ENCODE measurements at places on chromosomes 1 and 21.

DNA sequence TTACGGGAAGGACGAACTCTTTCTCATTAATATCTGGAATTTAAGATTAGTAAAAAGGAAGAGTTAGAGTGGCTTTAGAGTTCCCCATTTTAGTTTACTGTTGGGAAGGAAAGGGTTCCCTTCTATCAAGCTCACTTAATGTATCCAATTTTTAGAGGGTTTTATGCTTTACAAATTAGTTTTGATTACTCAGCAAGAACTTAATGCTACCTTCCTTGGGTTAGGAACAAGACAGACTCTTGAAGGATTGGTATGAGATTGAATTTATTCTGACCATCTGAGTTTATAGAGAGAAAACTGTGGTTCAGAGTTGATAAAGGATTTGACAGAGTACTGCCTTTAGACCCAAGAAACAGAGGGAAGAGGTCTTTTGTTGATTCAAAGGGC is 29.5 kb upstream of the RGS4 start:
- DNase-seq, result no peak

DNA sequence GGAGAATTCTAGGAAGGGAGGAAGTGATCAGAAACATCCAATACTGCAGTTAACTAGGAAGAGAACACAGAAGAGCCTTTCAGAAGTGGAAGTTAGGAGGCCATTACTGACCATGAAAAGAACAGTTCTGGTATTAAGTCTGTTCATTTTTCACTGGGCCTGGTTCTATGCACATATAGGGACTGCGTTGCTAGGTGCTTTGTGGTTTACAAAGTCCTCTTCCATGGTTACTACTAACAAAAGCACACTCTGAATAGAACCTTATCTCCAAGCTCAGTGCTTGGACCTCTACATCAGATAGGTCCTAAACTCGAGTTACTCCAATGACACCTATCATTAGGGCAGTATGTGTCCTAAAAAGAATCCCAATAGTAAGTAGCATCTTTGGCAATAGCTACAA is 75.4 kb downstream of the RPAP2 start:
- DNase-seq, result no peak

DNA sequence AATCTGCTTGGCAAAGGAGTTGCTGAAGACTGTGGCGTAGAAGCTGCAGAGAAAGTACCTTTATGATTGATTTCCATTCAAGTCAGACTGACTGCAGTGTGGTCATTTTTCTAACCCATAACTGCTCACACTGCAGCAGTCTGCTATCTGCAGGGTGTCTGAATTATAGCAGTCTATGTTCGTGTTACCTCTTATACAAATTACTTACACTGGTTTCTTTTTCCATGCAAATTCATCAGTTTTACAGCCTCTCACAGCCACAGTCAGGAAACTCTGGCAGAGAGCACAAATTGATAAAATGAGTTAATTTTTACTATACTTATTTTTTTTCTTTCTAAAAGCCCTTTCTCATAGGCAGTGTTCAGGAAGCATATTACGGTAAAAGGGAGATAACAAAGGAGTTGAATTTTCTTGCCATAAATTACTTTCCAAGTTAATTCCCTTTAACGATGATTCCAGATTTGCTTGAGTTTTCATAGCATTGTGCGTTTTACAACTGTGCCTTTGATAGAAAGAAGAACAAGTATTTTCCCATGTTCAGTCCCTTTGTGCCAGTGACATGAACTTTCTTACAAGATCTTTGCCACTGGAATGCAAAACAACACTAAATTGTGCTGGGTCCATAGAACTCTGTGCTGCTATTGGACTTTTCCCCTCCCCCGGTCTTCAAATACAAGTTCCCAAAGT is 261.5 kb downstream of the NFIA start:
- DNase-seq, result no peak

DNA sequence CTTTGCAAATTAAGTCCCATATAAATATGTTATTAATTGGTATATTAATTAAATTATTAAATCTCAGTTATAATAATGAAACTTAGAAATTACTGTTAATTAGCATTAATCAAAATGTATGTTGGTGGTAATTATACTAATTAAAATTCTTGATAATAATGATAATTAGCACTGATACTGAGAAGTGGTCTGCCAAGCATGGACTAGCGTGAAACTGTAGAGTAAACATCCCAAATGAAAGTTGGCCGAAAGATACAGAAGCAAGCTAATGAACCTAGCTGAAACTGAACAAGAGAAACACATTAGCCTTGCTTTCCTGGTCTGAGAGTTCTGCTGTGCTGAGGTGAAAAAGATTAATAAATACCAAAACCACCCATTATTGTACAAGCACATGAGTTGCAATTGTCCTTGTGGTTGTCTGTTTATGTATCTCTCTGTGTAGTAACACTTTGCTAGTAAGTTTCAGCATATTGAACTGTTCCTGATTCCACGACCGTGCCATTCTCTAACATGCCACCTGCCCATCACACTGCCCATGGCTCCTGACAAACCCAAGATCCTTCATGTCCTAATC is 341.8 kb downstream of the PLPP3 start:
- DNase-seq, result no peak

DNA sequence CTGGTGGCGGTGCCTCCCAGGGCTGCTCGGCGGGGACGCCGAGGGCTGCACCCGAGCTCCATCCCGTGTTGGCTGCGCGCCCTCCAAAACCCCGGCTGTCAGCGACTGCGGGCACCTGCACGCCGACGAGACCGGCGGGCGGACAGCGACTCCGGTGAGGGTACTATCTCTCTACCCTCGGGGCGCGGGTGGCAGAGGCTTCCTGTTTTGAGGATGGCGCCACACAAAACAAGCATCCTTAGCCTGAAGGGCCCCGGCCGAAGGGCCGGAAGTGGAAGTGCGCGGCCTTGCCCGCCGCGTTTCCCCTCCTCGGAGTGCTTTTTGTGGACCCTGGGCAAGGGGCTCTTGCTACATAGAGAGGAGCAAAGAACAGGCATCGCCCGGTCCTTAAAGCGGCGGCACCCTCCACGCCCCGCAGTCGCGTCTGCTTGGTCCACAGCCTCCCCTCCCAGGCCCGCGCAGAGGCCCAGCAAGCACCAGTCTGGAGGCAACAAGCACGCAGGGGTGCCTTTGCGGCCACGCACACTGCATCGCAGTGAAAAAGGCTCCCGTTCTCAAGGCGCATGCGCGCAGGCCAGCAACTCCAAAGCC is 561 bp upstream of the COQ8A start:
- DNase-seq, result peak; percentile 48

DNA sequence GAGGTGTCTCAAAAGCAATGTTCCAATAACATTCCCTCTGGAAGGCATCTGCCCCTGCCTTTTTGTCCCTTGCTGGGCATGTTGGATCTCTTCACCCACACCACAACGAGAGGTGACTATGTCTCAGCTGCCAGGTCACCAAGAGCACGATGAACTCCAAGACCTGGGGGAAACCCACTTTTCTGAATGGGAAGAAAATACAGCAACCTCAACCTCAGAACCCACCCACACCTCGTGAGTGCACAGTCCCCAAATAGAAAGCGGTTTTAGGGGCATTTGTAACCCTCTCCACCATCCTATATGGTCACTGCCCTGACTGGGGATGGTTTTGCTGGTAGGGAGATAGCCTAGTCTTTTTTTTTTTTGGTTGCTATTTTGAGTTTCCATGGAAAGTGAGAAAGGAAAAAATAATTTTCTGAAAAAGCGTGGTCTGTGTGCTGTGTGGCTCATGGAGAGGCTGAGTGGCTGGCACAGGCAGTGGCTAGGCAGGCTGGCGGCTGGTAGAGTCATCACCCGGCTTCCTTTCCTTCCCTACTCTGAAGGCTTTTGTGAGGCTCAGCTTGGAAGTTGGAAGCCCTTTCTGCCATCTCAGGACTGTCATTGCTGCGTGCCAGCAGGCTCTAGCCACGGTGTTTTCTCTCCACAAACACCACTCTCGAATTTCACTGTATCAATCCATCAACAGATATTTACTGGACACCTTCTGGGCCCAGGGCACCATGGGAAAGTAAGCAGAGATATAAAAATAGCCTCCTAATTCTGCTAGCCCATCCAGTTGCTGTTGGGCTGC is 15.8 kb downstream of the TSPAN2 start:
- no peak for DNase-seq

DNA sequence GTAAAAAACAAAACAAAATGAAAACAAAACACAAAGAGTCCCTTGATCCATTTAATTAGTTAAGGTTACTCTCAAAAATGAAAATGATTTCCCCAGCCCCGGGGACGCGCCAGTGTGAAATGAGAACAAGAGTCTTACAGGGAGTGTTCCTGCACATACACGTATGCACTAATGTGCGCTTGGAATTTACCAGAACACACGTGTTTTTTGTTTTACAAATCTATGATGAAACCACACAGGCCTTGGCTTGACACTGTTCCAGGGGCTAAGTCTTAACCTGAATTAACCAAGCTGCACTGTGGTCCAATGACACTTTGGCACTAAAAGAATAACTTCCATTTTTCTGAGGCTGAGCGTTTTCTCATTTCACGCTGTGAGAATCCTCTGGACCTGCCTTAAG is 63.7 kb downstream of the SLC45A1 start:
- DNase-seq, result no peak

DNA sequence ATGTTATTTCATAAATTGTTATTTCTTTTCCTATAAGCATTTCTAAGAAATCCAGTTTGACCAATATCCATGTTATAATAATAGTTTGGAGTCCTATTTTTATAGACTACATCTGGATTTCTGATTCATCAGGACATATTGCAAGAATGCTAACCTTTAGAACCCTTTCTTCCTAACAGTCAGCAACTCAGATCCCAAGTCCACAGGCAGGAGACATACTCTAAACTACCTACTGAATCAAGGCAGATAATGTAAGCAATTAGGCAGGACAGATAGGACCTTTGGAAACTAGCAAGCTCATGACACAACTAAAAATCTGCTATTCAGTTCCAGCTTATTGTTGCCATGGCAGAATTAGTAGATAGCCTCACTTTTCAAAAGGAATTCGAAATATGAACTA is 104.1 kb downstream of the DENND1B start:
- DNase-seq, result no peak

- DNase-seq, result no peak
These were observed 27.0 kb upstream of the SLC16A1 start for GRCh38 chr1:112982853-112983536.

- DNase-seq, result no peak
These were observed 1624.0 kb downstream of the AMY1C start for GRCh38 chr1:105373681-105374080.

DNA sequence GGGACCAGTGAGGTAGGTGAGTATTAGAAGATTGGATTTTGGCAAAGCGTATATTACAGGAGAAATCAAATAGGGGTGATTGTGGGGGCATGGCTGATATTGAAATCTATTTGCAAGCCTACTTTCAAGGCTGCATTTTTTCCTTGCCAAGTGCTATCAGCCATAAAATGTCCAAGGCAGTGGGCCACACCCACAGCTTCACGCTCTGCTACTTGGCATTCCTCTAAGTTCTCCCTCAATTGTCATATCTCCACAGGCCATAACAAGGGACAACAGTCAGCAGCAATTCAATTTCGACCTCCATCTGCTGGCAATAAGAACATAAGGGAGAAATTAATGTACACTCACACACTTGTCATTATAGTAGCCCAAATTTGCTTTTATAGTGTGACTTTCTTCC is 667.1 kb upstream of the PKN2 start:
- DNase-seq, result no peak

DNA sequence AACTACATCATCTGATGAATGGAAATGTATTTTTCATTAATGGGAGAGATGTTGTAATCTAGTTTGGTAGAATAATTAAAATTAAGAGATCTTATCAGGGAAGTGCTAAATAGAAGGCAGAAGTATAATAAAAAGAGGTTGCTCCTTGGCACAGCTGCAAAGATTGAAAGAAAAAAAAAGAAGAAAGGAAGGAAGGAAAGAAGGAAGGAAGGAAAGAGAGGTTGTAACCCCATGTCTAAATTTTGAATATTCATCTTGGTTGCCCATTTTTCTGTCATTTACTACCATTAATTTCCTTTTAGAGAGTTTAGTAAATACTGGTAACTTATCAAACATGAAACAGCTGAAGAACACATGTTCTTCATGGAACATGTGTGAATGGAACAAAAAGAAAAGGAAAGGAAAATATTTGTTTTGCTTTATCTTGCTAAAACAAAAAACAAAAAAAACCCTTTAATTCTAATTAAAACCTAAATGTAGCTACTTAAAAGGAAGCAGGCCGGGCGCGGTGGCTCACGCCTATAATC is 10.5 kb upstream of the MDM4 start:
- DNase-seq, result no peak

DNA sequence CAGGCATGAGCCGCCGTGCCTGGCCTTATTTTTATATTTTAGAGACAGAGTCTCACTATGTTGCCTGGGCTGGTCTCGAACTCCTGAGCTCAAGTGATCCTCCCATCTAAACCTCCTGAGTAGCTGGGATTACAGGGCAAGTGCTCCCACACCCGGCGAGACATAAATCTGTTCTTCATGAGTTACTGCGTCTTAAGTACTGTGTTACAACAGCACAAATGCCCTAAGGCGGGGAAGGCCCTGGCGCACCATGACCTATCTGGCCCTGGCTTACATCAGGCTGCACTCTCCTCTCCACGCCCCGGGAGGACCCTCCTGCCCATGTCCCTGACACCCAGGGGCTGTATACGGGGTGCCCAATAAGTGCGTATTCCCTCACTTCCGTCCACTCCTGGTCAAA is 4.3 kb downstream of the GPR153 start:
- no peak for DNase-seq

DNA sequence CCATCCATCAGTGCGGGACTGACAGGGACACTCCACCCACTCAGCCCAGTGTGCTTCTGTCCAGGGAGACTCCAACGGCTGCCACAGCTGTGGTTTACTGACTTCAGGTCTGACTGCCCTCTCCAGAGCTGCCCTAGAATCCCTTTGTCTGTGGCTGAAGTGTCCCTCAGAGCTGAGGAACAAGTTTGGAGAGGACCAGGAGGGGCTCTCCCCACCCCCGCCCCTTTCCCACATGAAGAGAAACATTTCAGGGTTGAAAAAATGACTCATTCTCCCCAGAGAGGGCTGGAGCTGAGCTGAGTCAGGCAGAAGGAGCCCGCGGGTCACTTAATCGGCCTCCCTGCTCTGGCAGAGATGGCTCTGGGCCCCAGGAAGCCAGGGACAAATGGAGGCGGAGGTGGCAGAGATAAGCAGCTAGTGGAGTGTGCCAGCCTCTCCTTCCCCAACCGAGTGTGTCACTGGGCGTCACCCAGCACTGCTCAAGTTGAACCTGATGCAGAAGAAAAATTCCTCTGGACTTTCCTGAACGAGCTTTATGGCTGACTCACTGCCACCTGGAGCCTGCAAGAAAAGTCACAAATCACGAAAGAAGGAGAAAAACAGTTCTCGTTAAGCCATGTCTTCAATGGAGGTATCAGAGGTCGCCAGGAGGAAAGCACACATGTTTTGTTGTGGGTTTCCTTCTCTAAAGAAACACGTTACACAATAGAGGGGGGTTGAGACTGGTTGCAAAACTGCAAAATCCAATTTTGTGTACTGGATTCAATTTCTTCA is 34.3 kb upstream of the ECE1 start:
- DNase-seq, result peak; percentile 32
